Frontal cortex (tissue), 4 donors: ENCODE measurements at places on chromosomes 5 and 9.
A peak's percentile ranks its signal among the peaks of the same experiment; 100 is the strongest.

GRCh38 chr5:393846-394275, 49.1 kb upstream of the EXOC3 start:
- no peak for DNase-seq

DNA sequence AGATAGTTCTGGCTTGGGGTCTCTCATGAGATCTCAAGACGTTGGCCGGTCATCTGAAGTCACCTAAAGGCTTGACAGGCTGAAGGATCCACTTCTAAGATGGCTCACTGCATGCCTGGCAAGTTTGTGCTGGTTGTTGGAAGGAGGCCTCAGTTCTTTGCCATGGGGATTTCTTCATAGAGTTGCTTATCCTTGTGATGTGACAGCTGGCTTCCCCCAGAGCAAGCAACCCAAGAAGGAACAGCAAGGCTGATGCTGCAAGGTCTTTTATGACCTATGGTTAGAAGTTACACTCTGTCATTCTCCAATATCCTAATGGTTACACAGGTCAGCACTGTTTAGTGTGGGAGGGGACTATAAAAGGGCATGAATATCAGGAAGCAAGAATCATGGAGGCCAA, 20.7 kb upstream of the GRPEL2 start:
- no peak for DNase-seq

DNA sequence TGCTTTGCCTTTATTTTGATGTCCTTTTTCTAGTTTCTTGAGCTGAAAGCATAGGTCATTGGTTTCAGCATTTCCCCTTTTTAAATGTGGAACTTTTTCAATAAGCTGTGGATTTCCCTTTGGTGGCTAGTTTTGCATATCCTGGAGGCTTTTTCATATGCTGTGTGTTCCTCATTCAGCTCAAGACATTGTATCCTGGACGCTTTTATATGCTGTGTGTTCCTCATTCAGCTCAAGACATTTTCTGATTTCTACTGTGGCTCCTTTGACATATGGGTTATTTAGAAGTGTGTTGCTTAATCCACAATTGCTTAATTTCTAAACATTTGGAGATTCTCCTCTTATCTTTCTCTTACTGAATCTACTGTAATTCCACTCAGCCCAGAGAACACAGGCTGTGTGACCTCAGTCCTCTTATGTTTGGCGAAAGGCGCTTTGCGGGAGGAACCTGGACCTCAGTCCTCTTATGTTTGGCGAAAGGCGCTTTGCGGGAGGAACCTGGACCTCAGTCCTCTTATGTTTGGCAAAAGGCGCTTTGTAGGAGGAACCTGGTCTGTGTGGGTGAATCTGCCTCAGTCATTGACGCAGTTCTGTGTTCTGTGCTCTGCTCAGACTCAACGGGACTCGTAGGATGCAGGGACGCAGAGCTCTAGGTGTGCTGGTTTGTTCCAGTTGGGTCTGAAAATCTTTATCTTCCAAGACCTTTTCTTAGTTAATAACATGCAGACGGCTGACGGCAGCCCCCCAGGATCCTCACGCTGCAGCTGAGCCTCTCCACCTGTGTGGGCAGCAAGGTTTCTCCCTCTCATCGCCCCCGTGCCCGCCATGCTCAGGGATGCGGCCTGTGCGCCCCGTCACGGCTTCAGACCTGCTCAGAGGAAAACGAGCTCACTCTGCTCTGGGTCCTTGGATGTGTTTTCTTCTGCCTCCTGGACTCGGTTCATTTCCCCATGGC, 6.0 kb upstream of the SLC9A3 start:
- DNase-seq: no peak

DNA sequence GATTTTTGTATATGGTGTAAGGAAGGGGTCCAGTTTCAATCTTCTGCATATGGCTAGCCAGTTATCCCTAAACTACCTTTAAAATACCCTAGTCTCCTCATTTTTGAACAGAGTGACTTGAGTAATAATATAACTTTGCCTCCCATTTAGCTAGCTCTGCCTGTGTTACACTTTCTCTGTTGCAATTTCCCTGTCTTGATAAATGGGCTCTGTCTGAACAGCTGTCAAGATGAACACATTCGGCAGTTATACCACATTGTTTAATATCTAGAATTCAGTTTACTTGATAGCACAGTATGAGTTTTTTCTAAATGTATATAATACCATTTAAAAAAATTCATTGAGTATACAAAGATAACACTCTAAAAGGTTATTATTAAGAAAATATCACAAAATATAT, 562.9 kb upstream of the FTMT start:
- DNase-seq: no peak

- no peak for DNase-seq
These were observed 54.5 kb upstream of the TAF11L2 start for GRCh38 chr5:17443333-17444130.

GRCh38 chr5:57325678-57326397, 152.0 kb downstream of the GPBP1 start:
- no peak for DNase-seq

DNA sequence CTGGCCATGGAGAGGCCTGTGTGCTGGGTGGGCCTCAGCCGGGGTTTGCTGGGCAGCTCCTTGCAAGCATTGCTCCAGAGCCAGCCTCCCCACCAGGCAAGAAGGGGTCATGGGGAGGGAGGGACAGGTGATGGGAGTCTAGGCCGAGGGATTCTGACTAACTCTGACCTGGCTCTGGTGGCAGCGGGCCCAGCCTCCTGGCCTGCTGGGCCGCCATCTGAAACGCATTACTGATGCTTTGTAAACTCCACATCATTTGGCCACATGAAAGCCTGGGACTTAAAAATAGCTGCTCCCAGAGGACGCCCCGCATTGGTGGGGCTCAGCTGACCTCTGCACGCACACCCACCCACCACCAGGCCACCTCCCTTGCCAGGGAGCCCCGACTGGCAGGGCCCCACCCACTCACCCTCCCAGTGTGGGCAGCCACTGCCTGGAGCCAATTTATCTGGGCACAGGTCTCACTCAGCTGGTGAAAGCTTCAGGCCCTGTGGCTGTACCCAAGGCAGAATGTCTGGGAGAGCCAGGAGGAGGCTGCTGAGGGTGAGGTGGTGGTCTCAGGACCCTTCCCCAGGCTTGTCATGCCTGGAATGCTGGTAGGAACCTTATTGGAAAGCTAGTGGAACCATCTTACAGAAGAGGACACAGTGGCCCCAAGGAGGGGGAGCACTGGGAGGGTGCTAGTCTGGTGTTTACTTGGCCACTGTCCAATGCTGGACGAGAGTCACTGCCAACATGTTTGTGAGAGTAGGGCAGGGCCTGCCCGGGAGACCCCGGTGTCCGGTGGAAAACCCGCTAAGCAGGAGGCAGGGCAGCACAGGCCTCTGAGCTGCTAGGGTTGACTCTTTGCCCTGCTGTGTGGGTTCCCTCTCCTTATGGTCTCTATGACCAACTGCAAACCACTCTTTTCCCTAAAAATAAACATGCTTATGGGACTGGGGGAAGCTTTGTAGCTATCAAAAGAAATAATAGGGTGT, 10.8 kb downstream of the TCF7 start:
- peak; percentile 54 for DNase-seq

- DNase-seq: no peak
These were observed 260.7 kb upstream of the KCNN2 start for GRCh38 chr5:114101153-114101552.

DNA sequence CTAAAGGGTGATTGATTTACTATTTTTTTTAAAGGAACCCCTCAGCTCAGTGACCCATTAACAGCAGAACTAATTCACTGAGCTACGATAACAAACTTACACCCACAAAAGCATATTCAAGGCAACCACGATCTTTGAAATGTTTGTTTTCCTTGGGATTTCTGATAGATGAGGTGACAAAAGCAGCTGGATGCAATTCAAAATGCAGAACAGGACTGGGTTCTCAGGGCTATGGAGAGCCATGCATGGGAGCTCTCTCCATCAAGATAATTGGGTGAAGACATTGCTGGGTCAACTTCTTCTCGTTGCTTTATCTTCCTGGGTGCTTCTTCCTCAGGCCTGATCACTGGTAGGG, 60.1 kb downstream of the PAPPA start:
- no peak for DNase-seq

DNA sequence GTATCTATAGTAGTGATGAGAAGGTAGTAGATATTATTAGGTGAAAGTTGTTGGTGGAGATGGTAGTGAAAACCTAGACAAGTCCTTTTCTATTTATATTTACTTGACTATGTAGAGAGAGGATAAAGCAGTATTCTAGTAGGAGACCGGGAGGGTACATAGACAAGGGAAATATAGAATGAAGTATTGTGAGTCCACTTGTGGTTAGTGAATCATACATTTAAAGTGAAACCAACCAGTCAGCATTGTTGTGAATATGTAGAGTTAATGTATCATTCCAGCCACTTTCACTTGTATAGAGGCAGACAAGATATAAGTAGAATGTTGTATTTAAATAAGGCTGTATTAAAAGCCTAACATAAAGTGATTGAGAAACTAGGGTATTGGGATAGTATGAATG, 1711.3 kb upstream of the ACO1 start:
- no peak for DNase-seq

DNA sequence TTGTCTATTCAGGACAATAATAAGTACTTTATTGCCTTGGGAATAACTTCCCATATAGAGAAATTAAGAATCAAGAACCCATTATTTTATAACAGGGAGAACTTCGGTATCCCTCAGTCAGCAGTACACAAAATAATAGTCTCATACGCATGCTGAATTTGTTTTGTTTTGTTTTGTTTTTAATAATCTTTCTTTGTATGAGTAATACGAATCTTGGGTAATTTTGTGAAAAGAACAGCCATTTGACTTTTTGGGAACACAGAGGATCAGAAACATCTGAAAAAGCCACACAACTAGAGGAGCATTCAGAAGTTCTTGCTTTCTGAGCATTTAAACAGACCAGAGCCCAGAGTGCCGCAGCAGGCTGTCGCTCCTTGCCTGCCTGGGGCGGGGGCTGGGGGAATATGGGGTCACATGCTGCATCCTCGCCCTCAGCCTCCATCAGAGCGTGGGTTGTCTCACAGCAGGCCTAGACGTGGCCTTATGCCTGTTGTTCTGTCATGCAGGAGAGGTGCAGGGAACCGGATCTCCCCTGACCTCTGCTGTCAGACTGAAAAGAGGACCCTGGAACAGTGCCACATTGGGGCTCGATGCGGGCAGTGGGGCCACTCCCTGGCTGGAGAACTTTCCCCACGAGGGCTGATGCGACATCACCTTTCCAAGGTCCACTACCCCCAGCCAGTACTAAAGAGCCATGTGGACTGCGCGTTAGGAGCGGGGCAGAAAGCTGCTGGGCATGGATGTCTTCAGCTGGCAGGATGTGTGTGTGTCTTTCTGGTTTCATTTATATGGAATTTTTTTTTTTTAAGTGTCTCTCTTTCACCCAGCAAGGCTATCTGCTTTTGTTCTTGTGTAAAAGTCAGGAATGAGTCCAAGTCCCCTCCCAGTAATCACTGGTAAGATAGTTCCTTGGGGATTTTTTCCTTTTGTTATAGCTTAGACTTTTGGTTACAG, 133.4 kb upstream of the OTULINL start:
- DNase-seq: no peak

DNA sequence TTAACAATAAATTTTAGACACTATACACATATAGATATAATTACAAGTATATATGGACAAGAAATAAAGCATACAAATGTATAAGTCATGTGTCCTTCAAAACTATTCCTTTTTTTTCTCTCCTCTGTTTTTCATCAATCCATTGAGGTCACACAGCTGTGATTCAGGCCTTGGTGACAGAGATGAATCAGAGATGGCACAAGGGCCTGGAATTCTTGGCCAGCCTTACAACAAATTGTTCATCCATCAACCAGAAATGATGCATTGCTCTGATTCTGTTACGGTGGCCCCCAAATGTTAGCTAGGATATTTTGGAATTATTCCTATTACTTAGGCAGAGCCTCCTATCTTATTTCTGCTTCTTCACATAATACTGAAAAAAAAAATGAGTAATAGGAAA, 108.7 kb upstream of the MPDZ start:
- no peak for DNase-seq
